HT1080 (cell line): ENCODE measurements at places on chromosomes 4 and X. TPM values are rescaled to one million over a fixed set of nuclear protein-coding genes. Genes with fewer than 3 reads are reported as not detected.

The CXCL9 gene
- not detected in 2 replicates for total RNA-seq

The GRK4 gene
- 3.5 and 4.4 TPM in 2 replicates for total RNA-seq

The UGT2B17 gene
- total RNA-seq = not detected in 2 replicates

The SETD7 gene
- total RNA-seq = 42.2 and 45.2 TPM in 2 replicates

The ADD1 gene
- total RNA-seq = 102 and 129 TPM in 2 replicates

The FAM241A gene
- total RNA-seq = 3.6 and 4.8 TPM in 2 replicates

The DGKK gene
- not detected in 2 replicates for total RNA-seq

The MAGEA10 gene
- total RNA-seq = not detected in 2 replicates

The PAQR3 gene
- 21.3 and 26.4 TPM in 2 replicates for total RNA-seq

The IQCM gene
- not detected in 2 replicates for total RNA-seq

The SMIM14 gene
- total RNA-seq = 1.2 and 1.8 TPM in 2 replicates

The OPHN1 gene
- total RNA-seq = 4.9 and 7.4 TPM in 2 replicates

The HDX gene
- 3.2 and 3.8 TPM in 2 replicates for total RNA-seq

The F8A2 gene
- total RNA-seq = not detected in 2 replicates

The CCKAR gene
- not detected in 2 replicates for total RNA-seq

The AWAT2 gene
- 0.19 and 0.23 TPM in 2 replicates for total RNA-seq

The MMRN1 gene
- total RNA-seq = not detected in 2 replicates

The RAB40AL gene
- total RNA-seq = 0.13 TPM in 1 of 2 replicates, not detected in the other

The FHDC1 gene
- total RNA-seq = 0.03 and 0.23 TPM in 2 replicates

The KLHL15 gene
- 8.4 and 8.5 TPM in 2 replicates for total RNA-seq

The PRDM5 gene
- 0.63 and 0.73 TPM in 2 replicates for total RNA-seq

The SLC9B1 gene
- not detected in 2 replicates for total RNA-seq

The OTUD5 gene
- 30.0 and 31.7 TPM in 2 replicates for total RNA-seq

The SATL1 gene
- not detected in 2 replicates for total RNA-seq

The XG gene
- not detected in 2 replicates for total RNA-seq

The FMR1NB gene
- total RNA-seq = not detected in 2 replicates

The TEC gene
- total RNA-seq = 1.3 and 4.1 TPM in 2 replicates

The PPEF2 gene
- not detected in 2 replicates for total RNA-seq

The RIBC1 gene
- total RNA-seq = 0.17 and 0.19 TPM in 2 replicates

The MAGEA2 gene
- total RNA-seq = 87.1 and 93.8 TPM in 2 replicates

The IL2RG gene
- total RNA-seq = not detected in 2 replicates

The PRSS48 gene
- not detected in 2 replicates for total RNA-seq

The ADAMTS3 gene
- 3.9 and 4.1 TPM in 2 replicates for total RNA-seq

The CYBB gene
- 0.13 TPM in 1 of 2 replicates, not detected in the other for total RNA-seq

The MGST2 gene
- 0.68 TPM in 1 of 2 replicates, not detected in the other for total RNA-seq

The TRIML2 gene
- 1.7 and 3.1 TPM in 2 replicates for total RNA-seq

The GPRASP3 gene
- total RNA-seq = 0.40 and 0.71 TPM in 2 replicates

The LEF1 gene
- total RNA-seq = 24.9 and 27.7 TPM in 2 replicates

The TMSB15A gene
- total RNA-seq = 2.7 and 2.8 TPM in 2 replicates

The GABRG1 gene
- not detected in 2 replicates for total RNA-seq

The SMR3B gene
- total RNA-seq = not detected in 2 replicates

The MTNR1A gene
- not detected in 2 replicates for total RNA-seq

The NAP1L3 gene
- 8.0 and 8.9 TPM in 2 replicates for total RNA-seq

The RPA4 gene
- not detected in 2 replicates for total RNA-seq

The HSFX2 gene
- not detected in 2 replicates for total RNA-seq
